ENCODE measurements at places on chromosomes 16 and 17.

- no peak for DNase-seq
Observed at GRCh38 chr16:81524382-81524781, 79.8 kb downstream of the CMIP start.

DNA sequence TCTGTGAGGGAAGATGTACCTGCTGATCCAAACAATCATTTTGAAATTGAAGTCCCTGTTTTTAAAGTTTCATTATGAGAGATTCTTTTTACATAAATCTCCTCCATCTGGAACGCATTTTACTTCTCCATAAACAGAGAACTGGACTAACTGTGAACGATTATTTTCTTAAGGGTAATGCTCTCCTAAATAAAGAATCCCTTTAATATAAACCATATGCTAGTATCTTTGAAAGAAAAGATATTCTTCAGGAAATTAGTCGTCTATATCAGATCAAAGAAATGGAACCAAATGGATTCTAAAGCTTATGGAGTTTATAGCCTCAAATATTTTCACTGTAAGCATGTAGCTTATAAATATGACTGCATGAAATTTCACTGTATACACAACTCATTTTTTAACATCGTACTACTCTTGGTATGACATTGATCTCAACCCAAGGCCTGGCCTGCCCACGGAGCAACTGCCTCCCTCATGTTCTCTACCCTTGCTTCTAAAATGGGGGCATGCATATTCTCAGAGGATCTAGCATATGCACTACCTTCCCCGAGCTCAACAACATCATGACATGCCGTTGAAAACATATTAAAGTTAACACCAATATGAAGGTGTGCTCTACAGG lies 66.4 kb downstream of the MYH10 start:
- no peak for DNase-seq

- DNase-seq, result no peak
Observed at GRCh38 chr16:27269300-27270150, 953 bp upstream of the NSMCE1 start.

DNA sequence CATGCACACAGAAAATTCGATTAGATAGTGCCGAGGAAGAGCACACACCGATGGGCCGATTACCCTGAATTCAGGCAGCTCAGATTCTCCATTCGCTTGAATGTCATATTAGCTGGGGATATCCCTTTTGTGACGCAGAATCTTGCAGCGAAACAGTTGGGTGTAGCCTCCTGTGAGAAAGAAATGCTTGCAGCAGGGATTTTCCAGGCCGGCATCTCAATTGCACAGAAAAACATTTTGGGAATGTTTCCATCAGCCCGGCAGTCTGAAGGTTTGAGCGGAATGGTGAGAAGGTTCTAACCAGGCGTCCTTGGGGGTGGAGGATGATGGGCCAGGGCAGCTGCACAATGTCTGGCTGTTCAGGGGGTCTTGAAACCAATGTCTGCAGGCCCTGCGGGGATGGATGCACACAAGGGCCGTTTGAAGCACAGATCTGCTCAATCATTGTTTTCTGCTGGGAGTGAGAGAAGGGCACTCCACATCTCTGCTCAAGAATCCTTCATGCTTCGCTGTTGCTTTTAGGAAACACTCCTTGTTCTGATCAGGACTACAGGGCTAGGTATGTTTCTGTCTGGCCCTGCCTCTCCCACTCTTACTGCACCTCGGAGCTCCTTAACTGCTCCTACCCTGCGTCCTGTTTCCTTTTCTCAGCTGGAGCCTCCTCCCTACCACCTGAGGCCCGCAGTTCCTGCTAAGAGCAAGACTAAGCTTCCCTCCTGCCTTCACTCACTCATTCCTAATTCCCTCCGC lies 94.6 kb downstream of the CMIP start:
- DNase-seq, result no peak

DNA sequence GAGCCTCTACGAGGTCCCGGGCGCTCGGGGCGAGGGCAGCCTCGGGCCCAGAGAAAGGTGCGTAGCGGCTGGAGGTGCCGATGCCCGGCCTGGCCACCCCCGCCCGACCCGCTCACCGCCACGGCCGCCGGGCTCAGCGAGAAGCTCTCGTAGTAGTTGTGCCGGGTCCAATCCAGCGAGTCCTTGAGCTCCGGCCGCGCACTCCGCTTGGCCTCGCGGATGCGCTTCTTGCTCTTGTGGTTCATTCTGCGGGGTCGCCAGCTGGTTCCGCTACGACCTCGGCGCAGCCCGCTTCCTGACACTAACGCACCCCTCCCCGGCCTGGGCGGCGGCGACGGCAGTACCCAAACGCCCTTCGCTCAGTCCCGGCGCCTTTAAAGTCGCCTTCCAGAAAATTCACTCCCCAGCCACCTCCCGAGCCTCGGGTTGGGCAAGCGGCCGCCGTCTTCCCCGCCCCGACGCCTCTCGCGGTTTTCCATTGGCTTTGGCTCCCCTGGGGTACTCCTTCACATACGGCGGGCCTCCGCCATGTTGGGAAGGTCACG lies at the start of gene JMJD6:
TSS of gene JMJD6 (minus strand) at position 376 of the 545 bp plus-strand sequence. CDS start at position 245, 131 bp downstream.
- no peak for DNase-seq

GRCh38 chr17:76176701-76177574 lies 35.9 kb upstream of the FOXJ1 start:
- DNase-seq, result no peak

DNA sequence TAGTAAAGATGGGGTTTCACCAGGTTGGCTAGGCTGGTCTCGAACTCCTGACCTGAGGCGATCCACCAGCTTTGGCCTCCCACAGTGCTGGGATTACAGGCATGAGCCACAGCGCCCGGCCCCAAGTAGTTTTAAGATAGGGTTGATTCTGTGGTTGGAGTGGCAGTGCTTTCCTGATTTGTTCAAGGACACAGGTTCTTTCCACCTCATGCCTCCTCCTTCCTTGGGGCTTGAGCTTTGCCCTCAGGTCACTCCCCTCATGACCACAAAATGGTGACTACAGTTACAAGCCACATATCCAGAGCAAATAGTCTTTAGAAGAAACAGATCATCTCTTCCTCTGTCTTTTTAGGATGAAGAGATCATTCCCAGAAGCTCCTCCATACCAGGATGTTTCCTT lies 25.3 kb upstream of the SMURF2 start:
- DNase-seq, result no peak

- no peak for DNase-seq
Observed at GRCh38 chr17:63914471-63914870, 3.4 kb upstream of the CSHL1 start.

DNA sequence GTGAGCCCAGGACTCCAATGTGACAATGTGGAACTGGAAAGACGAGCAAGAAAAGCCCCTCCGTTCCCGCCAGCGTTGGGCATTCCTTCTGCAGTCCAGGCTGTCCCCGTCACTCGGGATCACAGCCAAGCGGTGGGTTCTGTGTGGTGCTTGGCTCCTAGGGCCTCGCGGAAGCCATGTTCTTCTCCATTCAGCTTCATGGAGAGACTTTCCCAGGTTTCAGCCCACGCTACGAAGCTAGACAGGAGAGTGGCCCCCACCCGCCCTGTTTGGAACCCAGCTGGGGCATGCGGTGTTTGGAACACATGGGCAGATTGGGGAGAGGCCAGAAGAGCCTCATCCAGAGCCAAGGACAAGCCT lies 5.8 kb downstream of the LMF1 start:
- no peak for DNase-seq

- no peak for DNase-seq
Observed at GRCh38 chr16:80735846-80736245, 68.6 kb downstream of the CDYL2 start.

GRCh38 chr17:31274252-31274651 lies 22.8 kb downstream of the OMG start:
- no peak for DNase-seq

DNA sequence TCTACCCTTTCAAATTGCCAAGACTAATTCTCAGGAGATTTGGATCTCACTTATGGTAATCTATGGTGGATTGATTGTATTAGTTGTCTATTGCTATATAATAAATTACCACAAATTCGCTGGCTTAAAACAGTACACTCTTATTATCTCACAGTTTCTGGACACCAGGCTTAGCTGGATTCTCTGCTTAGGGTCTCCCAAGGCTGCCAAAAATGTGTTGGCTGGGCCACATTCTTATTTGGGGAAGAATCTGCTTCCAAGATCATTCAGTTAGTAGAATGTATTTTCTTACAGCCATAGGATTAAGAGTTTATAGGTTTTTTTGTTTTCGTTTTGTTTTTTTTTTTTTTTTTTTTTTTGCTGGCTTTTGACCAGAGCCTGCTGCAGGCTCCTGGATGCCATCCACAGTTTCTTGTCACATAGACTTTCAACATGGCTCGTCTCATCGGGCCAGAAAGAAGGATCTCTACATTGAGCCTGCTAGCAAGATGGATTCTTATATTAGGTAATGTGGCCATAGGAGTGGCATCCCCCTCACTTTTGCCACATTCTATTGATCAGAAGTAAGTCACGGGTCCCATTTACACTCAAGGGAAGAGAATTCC lies 415.3 kb downstream of the KIF2B start:
- no peak for DNase-seq

DNA sequence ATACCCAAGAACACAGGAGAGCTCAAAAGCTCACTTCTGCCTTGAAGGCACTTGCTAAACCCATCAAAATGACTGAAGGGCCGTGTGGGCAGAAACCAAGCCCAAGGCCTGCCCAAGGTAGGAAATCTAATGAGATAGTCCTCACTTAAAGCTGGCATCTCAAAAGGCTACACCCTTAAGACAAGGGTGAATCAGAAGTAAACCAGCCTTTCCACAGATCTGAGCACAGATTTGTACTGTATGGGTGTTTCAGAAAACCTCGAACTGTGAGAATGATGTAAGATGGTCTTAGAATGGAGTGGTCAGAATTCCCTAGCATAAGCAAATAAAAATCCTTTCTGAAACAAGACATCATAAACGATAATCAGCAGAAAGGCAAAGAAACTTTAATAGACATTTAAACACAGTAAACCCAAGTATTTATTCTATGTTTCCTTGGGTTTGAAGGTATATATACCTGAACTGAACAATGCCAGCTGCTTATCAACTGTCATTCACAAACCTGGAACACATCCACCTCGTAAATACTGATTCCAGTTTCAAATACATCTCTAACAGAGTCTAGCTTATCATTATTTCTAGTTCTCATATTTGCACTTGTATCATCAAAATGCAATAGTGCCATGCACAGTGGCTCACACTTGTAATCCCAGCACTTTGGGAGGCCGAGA lies 37.8 kb downstream of the GLG1 start:
- DNase-seq, result no peak

GRCh38 chr17:66670206-66670605 lies 164.7 kb upstream of the CACNG5 start:
- no peak for DNase-seq
